ENCODE measurements at places on chromosomes 4 and X. TPM values are rescaled to one million over a fixed set of nuclear protein-coding genes. Genes with fewer than 3 reads are reported as not detected.

Gene IL1RAPL1
- 1.8 TPM for total RNA-seq

Gene HSFX3
- not detected for total RNA-seq

Gene LRCH2
- 6.8 TPM for total RNA-seq

Gene KLHL13
- 37.9 TPM for total RNA-seq

Gene EDNRA
- 8.1 TPM for total RNA-seq

Gene GAGE12E
- total RNA-seq, result not detected

Gene OTC
- not detected for total RNA-seq

Gene TLR3
- 3.7 TPM for total RNA-seq

Gene NAP1L2
- 1.2 TPM for total RNA-seq

Measured in aortic smooth muscle cell (primary cell).